ENCODE measurements at places on chromosomes 16 and 17.

GRCh38 chr16:72443809-72444208 lies 271.9 kb upstream of the PMFBP1 start:
- no peak for DNase-seq

DNA sequence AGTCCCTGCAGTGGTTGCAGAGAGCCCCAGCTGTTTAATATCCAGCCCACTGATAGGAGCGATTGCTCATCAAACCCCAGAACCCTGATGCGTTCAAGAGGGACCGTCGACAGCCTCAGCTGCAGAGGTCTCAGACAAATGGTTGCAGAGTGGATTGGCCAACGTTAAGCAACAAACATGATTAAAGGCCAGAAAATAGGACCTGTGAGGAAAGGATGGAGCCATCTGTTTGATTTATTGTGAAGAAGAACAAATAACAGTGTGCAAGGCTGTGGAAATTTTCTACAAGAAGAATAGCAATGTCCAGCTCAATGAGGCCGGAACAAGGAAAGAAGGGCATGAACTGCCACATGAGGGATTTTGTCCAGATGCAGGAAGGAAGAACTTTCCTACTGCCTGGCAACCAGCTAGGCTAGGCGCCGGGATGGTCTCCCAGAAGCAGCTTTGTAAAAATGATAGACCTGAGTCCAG lies 138.4 kb upstream of the DNAH9 start:
- DNase-seq, result no peak

DNA sequence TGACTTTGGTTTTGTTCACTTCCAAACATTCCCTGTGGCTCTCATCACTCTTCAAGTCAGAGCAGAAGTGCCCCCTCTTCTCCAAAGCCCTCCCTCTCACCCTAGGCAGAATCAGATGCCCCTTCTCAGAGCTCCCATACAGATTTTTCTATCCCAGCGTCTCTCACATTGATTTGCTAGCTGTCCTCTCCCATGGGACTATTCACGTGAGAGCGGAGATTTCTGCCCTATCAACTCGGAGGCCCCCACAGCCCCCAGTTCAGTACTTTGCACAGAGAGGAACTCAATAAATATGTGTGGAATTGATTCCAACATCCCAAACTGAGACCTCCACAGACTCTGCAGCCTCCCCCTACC lies 182.6 kb downstream of the C16orf78 start:
- no peak for DNase-seq

- DNase-seq, result no peak
Measured at GRCh38 chr17:48755356-48755755, 26.8 kb upstream of the HOXB13 start.

DNA sequence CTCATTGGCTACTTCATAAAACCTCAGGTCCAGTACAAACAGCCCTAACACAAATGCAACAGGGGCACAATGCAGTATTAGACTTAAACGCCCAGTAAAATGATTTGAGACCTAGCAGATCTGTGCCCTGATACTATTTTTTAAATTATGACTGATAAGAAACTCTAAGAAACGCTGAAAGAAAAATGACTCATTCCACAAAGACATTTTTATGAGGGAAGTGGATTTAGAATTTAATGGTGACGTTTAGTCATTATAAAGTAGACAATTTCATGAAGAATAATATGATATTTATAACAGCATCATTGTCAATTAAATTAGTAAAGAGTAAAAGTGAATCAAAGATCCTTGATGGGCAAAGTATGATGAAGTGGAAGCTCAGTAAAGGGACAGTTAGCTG lies 80.4 kb upstream of the DHX40 start:
- DNase-seq, result no peak

- DNase-seq, result no peak
Measured at GRCh38 chr16:51244887-51245657, 94.0 kb upstream of the SALL1 start.

- no peak for DNase-seq
Measured at GRCh38 chr16:20928774-20929411, 28.3 kb downstream of the LYRM1 start.

DNA sequence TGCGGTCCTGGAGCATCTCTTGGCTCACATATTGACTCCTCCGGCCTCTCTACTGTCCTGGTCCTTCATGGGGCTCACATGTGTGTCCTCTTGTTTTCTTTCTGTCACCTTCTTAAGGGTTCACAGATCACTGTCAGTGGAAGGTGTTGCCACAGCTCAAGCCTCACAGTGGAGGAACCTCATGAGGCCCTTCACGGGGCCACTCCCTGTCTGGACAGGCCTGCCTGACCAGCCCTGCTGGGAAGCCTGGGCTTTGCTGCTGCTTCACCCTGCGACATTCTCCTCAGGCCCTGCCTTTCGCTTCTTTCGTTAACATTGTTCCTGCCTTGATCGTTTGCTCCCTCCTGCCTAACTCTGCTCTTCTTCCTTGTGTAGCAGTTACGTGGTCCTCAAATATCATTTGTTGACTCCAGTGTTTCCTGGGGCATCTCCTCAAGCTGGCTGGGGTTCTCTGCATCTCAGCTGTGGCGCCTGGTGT lies 55.9 kb downstream of the WDR45B start:
- DNase-seq, result no peak

- DNase-seq, result no peak
Measured at GRCh38 chr17:58280480-58281217, at the start of gene MPO. Gene MPO (minus strand): TSS chr17:58280935. CDS start chr17:58280758, 177 bp downstream.

- no peak for DNase-seq
Measured at GRCh38 chr17:33021731-33022408, 30.2 kb downstream of the SPACA3 start.

- no peak for DNase-seq
Measured at GRCh38 chr16:47611848-47612493, 150.8 kb downstream of the PHKB start.

GRCh38 chr17:80904036-80904753 lies 87.4 kb upstream of the CHMP6 start:
- no peak for DNase-seq

DNA sequence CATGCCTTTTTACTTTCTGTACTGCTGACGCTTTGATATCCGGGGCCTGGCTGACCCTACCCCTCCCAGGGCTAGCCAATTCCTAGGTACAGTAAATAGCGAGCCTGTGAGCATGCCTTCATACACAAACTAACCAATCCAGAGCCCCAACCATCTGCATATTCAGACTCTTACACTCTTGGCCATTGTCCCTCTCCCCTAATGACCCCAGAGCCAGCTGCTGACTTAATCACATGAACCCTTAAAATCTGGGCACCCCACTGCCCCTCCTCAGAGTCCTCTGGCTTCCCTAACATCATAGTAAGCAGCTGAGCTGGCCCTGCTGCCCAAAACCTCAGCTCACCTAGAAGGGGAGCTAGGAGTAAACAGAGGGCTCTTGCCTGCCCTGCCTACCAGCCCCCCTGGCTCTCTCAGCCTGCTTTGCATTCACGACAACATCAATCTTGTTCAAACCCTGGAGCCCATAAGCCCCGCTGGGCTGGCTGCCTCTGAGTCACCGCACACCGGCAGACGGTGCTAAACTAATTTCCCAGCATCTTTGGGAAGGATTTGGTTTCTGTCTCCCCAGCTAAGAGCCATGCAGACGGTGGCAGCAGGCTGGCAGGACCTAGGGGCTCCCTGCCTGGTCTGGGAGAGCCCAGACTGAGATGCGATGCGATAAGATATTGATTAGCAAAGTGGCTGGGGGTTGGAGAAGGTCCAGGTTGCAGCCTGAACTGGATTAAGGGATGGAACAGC lies 63.2 kb downstream of the CLEC19A start:
- peak; percentile 62 for DNase-seq

DNA sequence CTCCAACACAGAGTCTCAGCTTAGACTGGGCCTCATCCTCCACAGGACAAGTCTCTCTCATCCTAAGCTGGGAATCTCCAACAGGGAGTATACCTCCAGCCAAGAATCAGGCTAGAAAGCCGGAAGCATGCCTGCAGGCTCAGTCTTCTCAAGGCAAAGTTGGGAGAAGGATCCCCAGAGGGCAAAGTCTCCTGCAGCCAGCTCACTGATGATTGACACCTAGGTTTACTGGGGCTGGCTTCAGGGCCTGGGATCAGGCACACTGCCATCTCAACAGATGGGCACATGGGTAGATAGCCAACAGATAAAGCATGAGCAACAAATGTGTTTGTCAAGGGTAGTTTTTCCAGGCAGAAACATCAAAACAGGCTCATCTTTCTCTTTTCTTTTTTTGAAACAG lies 56.1 kb upstream of the TOX3 start:
- no peak for DNase-seq

GRCh38 chr17:74520016-74520434 lies 11.2 kb downstream of the CD300LB start:
- no peak for DNase-seq

GRCh38 chr17:30239089-30239462 lies 3.6 kb upstream of the SLC6A4 start:
- DNase-seq, result no peak

DNA sequence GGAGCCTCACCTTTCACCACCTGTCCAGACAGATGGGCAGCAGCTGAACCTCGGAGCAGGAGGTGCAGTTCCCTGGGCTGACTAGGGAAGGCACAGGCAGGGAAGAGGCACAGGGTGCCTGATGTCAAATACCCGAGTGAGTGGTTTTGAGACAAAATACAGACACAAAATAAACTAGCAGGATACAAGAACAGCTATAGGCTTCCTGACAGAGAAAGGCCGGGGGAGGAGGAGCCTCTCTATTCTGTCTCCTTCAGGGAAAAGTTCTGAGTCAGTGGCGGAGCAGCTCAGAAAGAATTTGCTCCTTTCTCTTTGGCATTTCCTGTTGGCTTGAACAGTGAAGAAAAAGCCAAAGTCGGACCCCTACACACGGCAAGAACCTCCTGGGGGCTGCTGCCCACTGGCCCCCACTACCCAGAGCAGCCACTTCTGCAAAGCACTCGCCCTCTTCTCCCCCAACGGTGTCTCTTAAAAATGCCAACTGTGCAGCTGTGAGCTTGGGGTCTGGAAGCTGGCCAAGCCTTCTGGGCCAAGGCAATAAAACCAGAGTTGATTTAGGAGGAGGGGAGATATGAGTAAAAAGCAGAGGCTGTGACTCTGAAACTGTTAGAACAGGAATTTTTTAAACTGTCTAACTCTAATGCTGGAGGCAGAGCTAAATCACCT lies 14.4 kb upstream of the FAAP100 start:
- DNase-seq, result peak; percentile 84

- no peak for DNase-seq
Measured at GRCh38 chr16:528111-529011, 849 bp downstream of the CAPN15 start.

DNA sequence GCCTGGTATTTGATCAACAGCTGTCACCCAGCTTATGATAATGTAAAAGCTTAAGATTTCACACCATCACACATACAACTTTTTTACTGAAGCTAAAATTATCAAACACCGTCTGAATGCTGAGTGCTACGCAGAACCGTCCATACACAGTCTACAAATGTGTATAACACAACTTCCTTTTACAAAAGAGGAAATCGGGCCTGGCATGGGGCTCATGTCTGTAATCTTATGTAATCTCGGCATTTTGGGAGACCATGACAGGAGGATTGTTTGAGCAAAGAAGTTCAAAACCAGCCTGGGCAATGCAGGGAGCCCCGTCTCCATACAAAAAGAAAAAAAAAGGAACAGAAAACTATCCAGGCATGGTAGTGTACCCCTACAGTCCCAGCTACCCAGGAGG lies 19.6 kb upstream of the QRICH2 start:
- DNase-seq, result no peak

DNA sequence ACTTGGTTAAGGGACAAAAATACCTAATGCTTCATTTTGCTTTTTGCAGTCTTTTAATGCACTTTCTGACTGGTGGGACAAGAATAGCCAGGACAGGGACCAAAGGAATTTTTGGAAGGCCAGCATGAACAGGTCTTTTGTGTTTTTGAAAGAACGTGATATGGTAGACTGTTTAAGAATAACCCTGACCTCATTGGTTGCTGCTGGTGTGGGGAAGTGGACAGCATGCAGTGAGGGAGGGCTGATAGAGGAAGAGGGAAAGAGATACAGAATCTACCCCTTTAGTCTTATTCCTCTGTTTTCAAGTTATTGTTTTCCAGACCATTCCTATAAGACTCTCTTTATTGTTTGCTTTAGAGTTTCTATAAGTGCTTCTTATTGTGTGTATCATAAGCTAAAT lies 816.2 kb downstream of the CDH11 start:
- DNase-seq, result no peak

DNA sequence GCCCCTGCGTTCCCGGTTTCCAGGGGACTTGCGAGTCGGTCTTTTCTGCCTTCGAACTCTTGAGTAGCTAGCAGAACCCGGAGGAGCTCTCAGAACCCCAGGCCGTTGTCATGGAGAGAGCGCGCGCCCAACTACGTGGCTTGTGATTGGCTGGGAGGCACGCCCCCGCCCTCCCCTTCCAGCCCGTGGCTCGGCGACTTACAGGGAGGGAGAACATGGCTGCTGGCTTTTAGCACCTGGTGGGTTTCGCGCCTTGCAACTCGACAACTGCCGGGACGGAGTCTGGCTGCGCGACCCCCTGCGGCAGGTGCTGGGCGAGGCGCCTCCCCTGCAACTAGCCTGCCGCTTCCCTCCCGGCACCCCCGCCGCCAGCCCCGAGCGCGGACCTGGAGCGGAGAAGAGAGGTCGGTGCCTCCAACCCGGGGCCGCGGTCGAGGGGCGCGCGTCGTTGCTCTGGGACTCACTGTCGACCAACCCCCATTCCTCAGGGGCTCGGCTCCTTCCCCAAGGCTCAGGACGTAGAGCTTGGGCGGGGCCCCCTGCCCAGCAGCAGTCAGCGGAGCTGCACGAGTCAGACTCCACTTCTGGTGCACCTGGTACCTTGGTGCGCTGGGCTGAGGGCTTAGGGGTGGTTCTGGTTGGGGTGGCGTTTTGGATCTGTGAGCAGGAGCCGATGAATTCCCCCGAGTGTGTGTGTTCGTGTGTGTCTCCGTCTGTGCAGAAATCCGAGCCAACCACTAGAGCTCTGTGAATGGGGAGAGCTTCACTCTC lies 9.0 kb upstream of the ZFP90 start:
- DNase-seq, result peak; percentile 91

DNA sequence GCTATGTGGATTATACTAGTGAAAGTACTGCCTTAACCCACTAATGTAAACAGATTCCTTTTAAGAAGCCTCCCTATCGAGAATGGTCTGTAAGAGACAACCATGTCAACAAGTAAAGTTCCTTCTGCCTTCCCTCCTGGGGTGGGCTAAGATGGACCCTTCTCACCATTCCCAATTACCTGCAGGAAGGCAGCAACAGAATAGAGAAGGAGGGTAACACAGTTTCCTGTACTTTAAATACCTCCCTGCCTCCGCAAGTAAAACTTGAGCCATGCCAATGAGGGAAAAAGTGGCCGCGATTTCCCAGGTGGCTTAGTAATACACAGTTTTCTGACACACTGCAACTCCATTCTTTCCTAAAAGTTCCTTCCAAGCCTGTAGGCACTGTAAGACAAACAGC lies 45.2 kb downstream of the TOX3 start:
- DNase-seq, result no peak

All from NCI-H1092 (cell line).